ENCODE measurements at places on chromosomes 3 and 15. TPM values are rescaled to one million over a fixed set of nuclear protein-coding genes. Genes with fewer than 3 reads are reported as not detected.

GRCh38 chr3:16073203-16073602 is 101.3 kb upstream of the GALNT15 start:
- no peak for DNase-seq

GRCh38 chr3:31610700-31611275 is 78.1 kb downstream of the STT3B start:
- peak; percentile 70 for DNase-seq

DNA sequence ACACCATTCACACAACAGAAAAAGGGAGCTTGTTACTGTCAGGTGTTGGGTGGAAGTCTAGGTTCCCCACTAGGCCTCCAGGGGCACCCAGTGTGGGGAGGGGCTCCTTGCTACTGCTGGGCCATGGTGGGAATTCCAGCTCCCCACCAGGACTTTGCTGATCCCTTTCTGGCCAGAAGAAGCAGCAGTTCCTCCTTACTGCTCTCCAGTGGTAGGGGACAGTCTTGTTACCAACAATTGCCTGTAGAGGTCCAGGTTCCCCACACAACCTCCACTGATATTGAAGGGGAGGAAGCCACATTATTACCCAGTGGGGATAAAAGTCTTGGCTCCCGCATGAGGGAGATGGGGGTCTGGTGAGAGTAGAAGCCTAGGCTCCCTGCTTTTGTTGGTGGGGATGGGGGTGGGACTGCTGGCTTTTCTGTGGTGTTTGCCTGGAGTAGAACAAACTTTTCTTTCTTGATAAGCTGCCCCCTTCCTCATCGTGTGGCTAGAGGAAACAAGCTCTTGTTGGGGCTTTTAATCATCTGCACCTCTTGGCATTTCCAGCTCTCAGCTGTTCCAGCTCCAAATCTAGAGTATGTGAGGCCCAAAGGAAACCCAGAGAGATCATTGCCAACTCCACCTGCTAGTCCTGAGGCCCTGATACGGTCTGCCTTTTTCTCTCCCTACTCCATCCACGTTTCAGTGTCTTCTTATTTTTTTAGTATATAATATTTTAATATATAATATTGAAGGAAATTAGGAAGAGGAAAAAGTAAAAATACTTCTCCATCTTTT is 824.2 kb downstream of the AGBL1 start:
- no peak for DNase-seq

DNA sequence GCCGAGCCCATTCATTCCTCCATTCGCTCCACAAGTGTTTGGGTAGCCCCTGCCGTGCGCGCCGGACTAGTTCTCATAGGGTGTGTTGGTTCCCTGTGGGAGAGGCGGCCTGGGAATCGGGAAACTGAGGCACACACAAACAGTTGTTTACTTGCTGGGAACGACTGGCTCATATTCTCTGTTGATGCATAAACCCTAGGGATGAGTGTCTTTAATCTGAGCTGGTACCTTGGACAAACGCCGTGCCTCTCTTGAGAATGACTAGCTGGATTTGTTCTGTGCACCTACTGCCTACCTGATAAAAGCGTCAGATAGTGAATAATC is 737 bp downstream of the DNAJA4 start:
- no peak for DNase-seq

DNA sequence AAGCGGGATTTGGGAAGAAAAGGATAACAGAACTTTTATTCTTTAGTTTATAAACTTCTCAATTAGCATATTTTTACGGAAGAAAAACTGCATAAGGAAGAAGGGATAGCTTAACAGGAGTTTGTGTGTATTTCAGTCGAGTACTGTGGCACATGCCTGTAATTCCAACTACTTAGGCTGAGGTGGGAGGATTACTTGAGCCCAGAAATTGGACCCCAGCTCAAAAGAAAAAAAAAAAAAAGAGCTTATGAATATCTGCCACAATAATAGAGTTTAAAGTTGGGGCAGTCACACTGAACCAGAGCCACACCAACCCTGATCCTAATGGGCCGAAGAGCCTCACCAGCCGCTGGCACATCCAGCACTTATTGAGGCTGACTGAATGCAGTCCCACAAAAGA is 31.1 kb downstream of the CHAC1 start:
- DNase-seq = no peak

- DNase-seq = no peak
Measured at GRCh38 chr15:87312221-87312620, 944.3 kb downstream of the NTRK3 start.

- no peak for DNase-seq
Measured at GRCh38 chr15:81043935-81044575, 43.3 kb downstream of the TLNRD1 start.

Gene CHRNA3
- total RNA-seq = not detected

Gene CHP1
- total RNA-seq = 84.4 TPM

Gene HRG
- not detected for total RNA-seq

Gene KNG1
- total RNA-seq = not detected

Gene ZKSCAN7
- total RNA-seq = 1.9 TPM

Measured in endothelial cell of umbilical vein (primary cell).